Astrocyte (in vitro differentiated cells and primary cell): ENCODE measurements at places on chromosomes 2 and 18. TPM values are rescaled to one million over a fixed set of nuclear protein-coding genes. Genes with fewer than 3 reads are reported as not detected.

The UGT1A3 gene
- not detected in 2 replicates for total RNA-seq

The RGPD3 gene
- 0.10 and 0.16 TPM in 2 replicates for total RNA-seq

The GORASP2 gene
- 116 and 127 TPM in 2 replicates for total RNA-seq

The IL18R1 gene
- 2.4 and 4.4 TPM in 2 replicates for total RNA-seq

The C2orf72 gene
- total RNA-seq = 0.84 and 1.0 TPM in 2 replicates

The TEKT4 gene
- not detected in 2 replicates for total RNA-seq

GRCh38 chr18:70113511-70113910 is 92.0 kb downstream of the RTTN start:
- no peaks in the 10 kb centered on the region for H3K36me3 ChIP-seq
- no peaks in the 10 kb centered on the region for H3K4me1 ChIP-seq
- no peak for DNase-seq
- no peak overlapping the region for H3K27ac ChIP-seq
- H3K27me3 ChIP-seq = no peaks in the 10 kb centered on the region
- H3K4me3 ChIP-seq = no peak overlapping the region

DNA sequence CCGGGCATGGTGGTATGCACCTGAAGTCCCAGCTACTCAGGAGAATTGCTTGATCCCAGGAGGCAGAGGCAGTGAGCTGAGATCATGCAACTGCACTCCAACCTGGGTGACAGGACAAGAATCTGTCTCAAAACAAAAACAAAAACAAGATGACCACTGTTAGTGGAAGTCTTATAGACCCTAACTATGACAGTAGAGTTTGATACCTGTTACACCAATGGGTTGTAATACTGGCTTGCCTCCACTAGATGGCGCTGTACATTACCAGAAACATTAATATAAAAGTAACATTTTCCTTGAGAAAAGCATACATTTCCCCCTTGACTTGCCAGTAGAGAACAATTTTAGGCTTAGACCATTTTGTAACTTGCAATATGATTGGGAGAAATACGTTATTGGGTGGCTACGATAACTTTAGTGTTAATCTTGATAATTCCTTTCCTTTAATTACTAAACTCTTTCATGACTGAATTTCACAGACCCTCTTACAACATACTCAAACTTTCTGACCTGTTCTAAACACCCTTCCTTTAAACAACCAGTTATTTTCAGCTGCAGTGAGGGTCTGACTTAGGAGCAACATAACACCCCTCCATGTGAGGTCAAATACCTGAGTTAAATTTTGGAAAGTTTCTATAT is 19.5 kb downstream of the SLC25A52 start:
- H3K4me3 ChIP-seq = no peak overlapping the region
- H3K27me3 ChIP-seq = no peaks in the 10 kb centered on the region
- peak; percentile 11 for DNase-seq
- H3K27ac ChIP-seq = no peak overlapping the region

DNA sequence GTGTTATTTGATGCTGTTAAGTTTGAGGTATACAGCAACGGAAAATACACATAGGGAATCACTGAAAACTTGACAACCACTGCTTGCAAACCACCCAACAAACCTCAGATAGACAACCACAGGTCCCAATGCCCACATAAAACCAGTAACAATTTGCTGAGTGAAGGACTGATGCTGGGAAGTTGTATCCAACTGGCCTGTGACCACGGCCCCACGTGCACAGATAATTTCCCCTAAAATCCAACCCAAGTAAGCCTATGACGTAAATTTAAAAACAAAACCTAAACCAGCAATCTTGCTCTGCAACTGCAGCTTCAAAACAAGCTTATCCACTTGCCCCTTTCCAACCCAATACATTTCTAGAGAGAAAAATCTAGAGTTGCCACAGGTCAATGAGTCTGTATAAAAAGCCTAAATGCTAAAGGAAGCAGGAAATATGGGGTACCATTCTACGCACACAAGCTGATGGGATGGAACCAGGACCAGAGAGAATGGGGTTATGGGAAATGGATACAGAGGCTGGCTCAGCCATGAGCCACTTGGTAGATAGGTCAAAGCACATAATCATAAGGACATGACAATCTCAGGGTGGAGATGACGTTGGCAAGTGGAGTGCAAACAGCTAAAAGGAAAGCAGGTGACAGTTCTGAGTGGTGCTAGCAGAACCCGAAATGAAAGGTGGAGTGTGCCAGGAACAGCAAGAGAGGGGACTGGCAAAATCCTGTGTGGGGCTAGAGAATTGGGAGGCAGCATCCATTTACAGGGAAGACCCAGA is 27.8 kb upstream of the CREB1 start:
- peaks cover 40% of the 10 kb centered on the region for H3K4me1 ChIP-seq
- no peak overlapping the region for H3K27ac ChIP-seq
- H3K4me3 ChIP-seq = no peak overlapping the region
- no peak for DNase-seq

DNA sequence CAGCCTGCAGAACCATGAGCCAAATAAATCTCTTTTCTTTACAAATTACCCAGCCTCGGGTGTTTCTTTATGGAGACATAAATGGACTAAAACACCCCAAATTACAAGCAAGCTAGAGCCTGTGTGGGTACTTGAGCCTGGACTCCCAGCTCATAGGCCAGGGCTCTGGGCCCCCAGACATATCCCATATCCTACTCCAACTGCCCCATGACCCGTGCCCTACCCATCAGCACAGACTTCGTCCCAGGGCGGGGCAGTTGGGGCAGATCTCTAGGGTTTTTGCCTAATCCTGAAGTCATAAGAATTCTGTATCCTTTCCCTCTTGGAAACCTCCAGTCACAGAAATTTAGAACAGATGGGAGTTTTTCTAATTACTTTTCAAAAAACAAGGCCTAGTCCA is 90.7 kb downstream of the DDX1 start:
- H3K36me3 ChIP-seq = no peaks in the 10 kb centered on the region
- H3K4me3 ChIP-seq = no peak overlapping the region
- H3K4me1 ChIP-seq = no peaks in the 10 kb centered on the region
- no peak for DNase-seq

- no peak overlapping the region for H3K27ac ChIP-seq
- no peaks in the 10 kb centered on the region for H3K36me3 ChIP-seq
- no peaks in the 10 kb centered on the region for H3K27me3 ChIP-seq
- no peak overlapping the region for H3K4me3 ChIP-seq
- DNase-seq = peak; percentile 64
- no peaks in the 10 kb centered on the region for H3K4me1 ChIP-seq
These were observed 188.9 kb upstream of the OSR1 start for GRCh38 chr2:19547321-19547720.

- H3K36me3 ChIP-seq = no peaks in the 10 kb centered on the region
- no peak for DNase-seq
- no peak overlapping the region for H3K27ac ChIP-seq
- H3K4me1 ChIP-seq = no peaks in the 10 kb centered on the region
- no peak overlapping the region for H3K4me3 ChIP-seq
These were observed 130.5 kb downstream of the BCL11A start for GRCh38 chr2:60422826-60423483.

- no peak overlapping the region for H3K4me3 ChIP-seq
- no peaks in the 10 kb centered on the region for H3K36me3 ChIP-seq
- no peaks in the 10 kb centered on the region for H3K4me1 ChIP-seq
- DNase-seq = no peak
- no peak overlapping the region for H3K27ac ChIP-seq
These were observed 126.7 kb downstream of the XRCC5 start for GRCh38 chr2:216235896-216236295.

- H3K4me3 ChIP-seq = no peak overlapping the region
- peaks cover 19% of the 10 kb centered on the region for H3K4me1 ChIP-seq
- H3K36me3 ChIP-seq = no peaks in the 10 kb centered on the region
These were observed 2.1 kb upstream of the MAP3K2 start for GRCh38 chr2:127389778-127390435.

DNA sequence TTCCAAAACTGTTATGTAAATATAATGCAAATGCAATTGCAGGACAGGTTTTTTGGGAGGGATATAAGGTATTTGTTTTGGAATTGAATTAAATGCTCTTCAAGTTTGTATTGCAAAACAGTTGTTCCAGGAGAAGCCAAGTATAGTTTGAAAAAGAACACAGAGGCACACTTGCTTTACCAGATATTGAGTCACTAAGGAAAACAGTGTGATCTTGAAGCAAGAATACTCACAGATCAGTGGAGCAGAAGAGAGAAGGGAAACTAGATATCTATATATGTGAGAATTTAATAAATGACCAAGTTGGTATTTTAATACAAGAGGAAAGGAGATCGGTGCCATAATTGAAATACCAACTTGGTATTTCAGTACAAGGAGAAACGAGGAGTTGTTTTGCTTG is 178.9 kb downstream of the CAPN13 start:
- H3K36me3 ChIP-seq = no peaks in the 10 kb centered on the region
- DNase-seq = peak; percentile 26
- H3K27ac ChIP-seq = no peak overlapping the region
- no peak overlapping the region for H3K4me3 ChIP-seq
- no peaks in the 10 kb centered on the region for H3K27me3 ChIP-seq

DNA sequence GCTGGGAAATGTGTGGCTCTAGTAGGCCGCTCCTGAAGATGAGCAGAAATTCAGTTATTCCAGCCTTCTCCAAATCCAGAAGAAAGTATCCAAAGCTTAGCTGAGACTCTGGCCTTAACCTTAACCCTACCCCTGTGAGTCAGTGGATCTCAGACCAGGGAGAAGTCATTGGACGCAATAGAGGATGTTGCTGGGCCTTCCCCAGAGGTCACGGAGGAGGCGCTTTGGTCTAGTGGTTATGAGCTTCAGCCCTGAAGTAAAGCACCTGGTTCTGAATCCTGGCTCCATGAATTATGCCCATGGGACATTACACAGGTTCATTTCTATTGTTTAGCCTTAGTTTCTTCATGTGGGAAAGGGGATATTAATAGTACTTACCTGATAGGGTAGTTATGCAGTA is 24.0 kb downstream of the PKDCC start:
- DNase-seq = no peak
- H3K27me3 ChIP-seq = peaks cover 5% of the 10 kb centered on the region
- H3K36me3 ChIP-seq = no peaks in the 10 kb centered on the region

DNA sequence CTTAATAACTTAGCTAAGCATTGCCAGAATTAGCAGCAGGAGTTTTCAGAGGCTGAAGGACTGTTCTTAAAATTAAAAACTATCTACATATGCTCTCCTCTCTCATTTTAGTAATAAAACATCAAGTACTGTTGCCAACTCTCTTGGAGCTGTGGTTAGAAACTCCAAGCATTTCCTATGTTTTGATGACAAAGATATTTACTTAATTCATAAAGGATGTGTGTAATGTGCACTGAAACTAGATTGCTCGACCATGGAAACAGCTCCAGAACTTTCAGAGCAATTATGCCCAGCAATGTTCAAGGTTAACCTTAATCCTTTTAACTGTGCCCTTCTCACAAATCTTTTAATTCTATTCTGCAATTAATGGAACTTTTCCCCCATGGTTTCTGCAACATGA is 8.4 kb downstream of the GRP start:
- no peak for DNase-seq
- peaks cover 63% of the 10 kb centered on the region for H3K27me3 ChIP-seq
- no peaks in the 10 kb centered on the region for H3K4me1 ChIP-seq
- H3K4me3 ChIP-seq = no peak overlapping the region
- H3K36me3 ChIP-seq = no peaks in the 10 kb centered on the region

DNA sequence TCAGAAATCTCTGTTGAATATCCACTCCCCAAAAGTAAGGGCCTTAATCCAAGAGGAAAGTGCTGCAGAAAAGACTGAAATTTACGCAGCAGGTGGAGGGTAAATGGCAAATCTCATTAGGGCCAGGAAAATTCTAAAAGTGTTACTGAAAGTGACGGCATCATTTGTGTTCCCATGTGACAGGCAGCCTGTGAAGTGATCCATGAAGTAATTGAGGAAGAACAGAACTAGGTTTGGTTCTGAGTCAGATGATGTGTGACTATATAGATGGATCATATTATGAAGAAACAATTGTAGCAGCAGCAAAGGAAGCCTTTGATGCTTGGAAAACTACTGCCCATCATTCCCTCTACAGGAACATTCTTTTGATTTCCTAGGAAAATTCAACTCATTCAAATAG is 401.2 kb downstream of the TGIF1 start:
- H3K27me3 ChIP-seq = no peaks in the 10 kb centered on the region
- H3K36me3 ChIP-seq = no peaks in the 10 kb centered on the region
- H3K4me3 ChIP-seq = no peak overlapping the region
- DNase-seq = no peak

DNA sequence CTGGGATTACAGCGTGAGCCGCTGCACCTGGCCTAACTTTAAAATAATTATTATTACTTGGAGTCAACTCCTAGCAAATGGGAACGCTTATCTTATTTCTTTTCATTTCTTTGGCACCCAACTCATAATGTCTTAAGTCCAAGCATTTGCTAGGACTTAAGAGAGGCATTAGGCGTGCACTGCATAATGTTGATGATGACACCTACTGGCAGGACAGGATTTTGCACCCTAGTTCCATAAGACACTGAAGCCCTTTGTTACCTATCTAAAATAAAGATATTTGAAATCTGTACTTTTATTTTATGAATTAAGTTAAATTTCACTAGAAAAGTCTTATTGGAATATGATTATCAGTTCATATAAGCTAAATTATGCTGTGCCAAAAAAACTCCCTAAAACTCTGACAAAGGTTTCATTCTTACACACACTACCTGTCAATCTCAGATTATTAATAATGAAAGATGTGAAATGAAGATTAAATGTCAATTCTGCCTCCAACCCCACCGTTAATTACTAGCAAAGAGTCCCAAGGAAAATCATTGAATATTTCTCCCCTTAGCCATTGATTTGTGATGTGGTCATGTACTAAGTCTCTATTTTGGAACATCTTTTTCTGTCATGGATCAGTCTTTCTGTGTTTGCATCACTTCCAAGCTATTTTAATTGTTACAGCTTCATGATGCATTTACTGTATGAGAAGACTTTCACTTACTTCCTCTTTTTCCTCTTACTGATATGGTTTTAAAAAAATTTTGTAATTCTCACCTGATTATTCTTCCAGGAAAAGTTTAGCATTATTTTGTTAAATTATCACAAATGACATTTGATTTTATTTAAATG is 12.7 kb upstream of the CDH2 start:
- H3K4me3 ChIP-seq = no peak overlapping the region
- DNase-seq = peak; percentile 55
- H3K27me3 ChIP-seq = no peaks in the 10 kb centered on the region
- no peak overlapping the region for H3K27ac ChIP-seq
- no peaks in the 10 kb centered on the region for H3K36me3 ChIP-seq

GRCh38 chr2:204131621-204132020 is 195.1 kb downstream of the ICOS start:
- no peak overlapping the region for H3K27ac ChIP-seq
- H3K4me3 ChIP-seq = no peak overlapping the region
- no peaks in the 10 kb centered on the region for H3K36me3 ChIP-seq
- no peaks in the 10 kb centered on the region for H3K4me1 ChIP-seq
- H3K27me3 ChIP-seq = peaks cover 2% of the 10 kb centered on the region

- H3K4me3 ChIP-seq = no peak overlapping the region
- H3K36me3 ChIP-seq = no peaks in the 10 kb centered on the region
- no peak overlapping the region for H3K27ac ChIP-seq
- no peaks in the 10 kb centered on the region for H3K4me1 ChIP-seq
These were observed 58.8 kb downstream of the APOB start for GRCh38 chr2:20985062-20985461.

DNA sequence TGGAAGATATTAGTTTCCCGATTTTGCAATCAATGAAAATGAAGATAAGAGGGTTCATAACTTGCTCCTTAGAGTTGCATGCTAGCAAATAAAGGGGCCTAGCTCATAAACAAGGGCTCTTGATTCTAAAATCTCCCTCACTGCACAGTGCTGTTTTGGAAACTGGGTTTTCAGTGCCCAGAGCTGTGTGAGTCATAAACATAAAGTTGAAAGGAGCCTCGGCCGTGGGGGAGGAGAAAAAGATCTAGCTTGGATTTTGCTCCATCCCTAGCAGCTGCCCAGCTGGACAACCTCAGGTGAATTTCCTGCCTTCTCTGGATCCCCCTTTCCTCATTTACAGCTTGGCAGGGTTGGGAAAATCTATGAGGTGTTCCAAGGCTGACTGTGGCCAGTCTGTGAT is 42.5 kb downstream of the LYPD1 start:
- H3K4me3 ChIP-seq = no peak overlapping the region
- no peak overlapping the region for H3K27ac ChIP-seq
- no peaks in the 10 kb centered on the region for H3K36me3 ChIP-seq
- peaks cover 19% of the 10 kb centered on the region for H3K4me1 ChIP-seq
- H3K27me3 ChIP-seq = no peaks in the 10 kb centered on the region
- no peak for DNase-seq
